ENCODE measurements at places on chromosomes 1 and 21.

DNA sequence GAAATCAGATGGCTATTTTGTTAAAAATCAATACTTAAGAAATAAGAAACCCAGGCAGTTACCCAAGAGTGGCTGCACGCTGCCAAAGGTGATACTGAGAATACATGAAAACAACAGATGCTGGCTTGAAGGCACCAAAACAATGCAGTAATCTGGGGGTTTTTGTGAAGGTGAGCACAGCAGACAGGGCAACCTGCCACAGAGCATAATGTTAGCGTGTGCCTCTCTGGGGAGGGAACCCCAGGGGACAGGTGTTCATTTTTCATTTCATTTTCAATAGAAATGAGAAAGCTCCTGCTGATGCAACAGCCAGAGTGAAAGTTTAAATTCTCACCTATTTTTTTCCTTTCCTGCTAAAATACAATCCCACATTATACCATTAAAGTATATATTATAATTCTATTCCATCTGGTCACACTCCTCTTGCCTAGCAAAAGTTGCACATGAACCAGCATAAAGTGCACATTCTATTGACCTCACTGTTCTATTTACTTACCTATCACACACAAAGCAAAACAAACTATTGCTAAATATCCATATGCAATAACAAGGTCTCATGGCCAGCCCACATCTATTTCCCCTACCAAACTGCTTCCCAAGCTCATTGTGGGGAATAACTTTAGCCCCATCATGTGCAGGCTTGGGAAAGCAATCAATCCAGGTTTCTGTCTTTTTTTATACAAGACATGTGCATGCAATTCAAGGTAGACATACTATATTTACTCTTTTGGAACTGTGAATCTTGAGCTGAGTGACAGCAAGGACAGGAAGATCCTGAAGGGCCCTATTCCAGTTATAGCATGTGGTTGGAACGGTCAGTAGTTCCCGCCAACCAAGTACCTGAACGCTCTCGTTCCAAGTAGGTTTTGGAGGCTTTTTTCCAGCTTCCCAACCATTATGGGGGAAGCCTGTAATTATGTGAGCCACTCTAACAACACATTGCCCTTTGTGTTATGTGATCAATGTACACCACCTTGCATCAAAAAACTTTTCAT, 173.6 kb downstream of the RERE start:
- DNase-seq, result no peak

GRCh38 chr1:73576083-73576482, 621.9 kb downstream of the LRRIQ3 start:
- no peak for DNase-seq

GRCh38 chr21:42047821-42048613, 23.1 kb upstream of the UMODL1 start:
- no peak for DNase-seq

- DNase-seq, result no peak
Measured at GRCh38 chr1:31923901-31924535, 14.2 kb downstream of the PTP4A2 start.

GRCh38 chr1:218383051-218383450, 37.9 kb downstream of the TGFB2 start:
- DNase-seq, result no peak

GRCh38 chr1:69244211-69244610, 323.5 kb upstream of the LRRC7 start:
- DNase-seq, result no peak

- DNase-seq, result no peak
Measured at GRCh38 chr1:28027660-28028059, 60.8 kb downstream of the EYA3 start.

GRCh38 chr1:229108598-229109201, 162.2 kb upstream of the RAB4A start:
- no peak for DNase-seq

DNA sequence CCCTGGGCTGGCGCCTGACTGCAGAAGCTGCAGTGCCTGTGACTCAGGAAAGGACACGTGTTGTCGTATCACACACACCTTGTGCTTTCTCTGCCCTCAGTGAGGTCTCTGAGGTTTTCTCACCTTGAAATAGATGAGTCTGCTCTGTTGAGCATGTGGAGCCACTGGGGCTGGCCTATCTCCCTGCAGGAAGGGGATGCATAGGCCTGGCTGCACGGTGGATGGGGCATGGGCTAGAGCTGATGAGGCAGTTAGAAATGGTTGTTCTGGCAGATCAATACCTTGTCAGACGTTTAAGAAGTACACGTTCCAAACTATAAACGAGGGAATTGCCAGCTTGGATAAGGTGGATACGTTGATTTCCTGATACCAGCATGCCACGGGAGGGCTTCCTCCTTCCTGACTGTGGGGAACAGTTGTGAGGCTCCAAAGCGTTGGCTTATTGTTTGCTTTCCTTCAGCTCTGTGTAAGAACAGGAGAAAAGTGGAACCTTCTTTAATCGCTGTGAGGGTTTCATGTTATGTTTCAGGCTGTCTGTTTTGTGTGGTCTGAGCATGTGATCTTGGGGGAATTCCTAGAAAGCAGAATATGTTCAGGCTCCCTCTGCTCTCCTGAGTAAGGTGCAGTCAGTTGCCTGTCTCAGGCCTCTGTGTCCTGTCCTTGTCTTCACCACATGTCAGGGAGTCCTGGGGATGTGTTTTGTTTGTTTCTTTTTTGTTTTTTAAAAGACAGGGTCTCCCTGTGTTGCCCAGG, 44.8 kb downstream of the PCNT start:
- DNase-seq, result no peak
